ENCODE measurements at places on chromosomes 5 and 9.

DNA sequence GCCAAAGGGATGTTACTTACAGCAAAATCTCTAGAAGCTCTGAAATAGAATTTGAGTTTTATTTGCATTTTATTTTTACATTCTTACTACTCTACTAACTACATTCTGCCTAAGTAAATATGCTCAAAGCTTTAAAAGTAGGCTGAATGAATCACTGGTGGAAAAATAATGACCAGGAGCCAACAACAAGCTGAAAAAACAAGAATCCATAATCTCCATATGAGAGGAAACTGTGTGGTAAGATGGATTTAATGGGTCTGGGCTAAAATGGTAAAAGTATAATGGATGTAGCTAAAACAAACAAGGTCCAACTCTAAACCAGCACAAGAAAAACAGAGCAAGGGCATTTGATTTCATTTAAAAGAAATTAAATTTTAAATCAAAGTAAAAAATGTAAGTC lies 525.8 kb upstream of the FTMT start:
- no peak for DNase-seq

DNA sequence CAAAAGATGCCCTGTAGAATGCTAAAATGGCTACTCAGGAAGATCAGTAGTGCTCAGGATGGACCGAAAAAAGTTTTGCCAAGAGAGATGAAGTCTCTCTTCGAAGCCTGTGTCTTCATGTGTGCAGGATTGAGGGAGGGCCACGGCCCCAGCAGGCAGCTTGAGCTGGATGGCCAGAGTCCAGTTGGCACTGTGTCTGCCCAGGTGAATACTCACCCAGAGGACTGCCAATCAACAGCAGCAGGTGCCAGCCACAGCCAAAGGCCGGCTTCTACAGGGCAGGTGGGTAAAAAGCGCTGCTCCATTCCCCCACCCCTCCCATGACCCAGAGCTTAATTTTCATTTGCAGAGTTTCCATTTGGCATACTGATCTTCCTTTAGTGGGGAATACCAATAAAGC lies 287.9 kb upstream of the ZNF608 start:
- DNase-seq, result no peak

DNA sequence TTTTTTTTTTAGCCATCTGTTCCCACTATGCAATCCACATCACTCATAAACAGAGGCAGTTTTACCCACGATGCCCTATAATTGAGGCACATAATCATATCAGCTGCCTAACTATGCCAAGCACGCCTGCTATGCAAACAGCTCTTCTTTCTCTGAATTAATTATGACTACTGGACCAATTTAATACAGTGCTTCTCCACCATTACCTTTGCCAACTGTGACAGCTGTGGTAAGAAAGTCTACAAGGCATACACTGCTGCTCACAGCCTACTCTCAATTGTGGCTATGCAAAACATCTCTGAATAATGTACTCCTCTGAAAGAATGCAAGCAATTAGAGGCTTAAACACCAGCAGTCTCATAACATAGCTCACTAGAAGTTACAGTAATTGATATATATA lies 97.1 kb downstream of the DTWD2 start:
- peak; percentile 35 for DNase-seq

- peak; percentile 8 for DNase-seq
Measured at GRCh38 chr9:132409828-132410528, at the start of gene CFAP77. Gene CFAP77 (plus strand): TSS chr9:132410211. CDS start chr9:132410272, 61 bp downstream.

GRCh38 chr9:103245369-103245768 lies 250.2 kb downstream of the CYLC2 start:
- peak; percentile 20 for DNase-seq

- no peak for DNase-seq
Measured at GRCh38 chr5:59560553-59560952, 333.0 kb downstream of the PDE4D start.

GRCh38 chr5:32714836-32715235 lies 3.7 kb downstream of the NPR3 start:
- no peak for DNase-seq

DNA sequence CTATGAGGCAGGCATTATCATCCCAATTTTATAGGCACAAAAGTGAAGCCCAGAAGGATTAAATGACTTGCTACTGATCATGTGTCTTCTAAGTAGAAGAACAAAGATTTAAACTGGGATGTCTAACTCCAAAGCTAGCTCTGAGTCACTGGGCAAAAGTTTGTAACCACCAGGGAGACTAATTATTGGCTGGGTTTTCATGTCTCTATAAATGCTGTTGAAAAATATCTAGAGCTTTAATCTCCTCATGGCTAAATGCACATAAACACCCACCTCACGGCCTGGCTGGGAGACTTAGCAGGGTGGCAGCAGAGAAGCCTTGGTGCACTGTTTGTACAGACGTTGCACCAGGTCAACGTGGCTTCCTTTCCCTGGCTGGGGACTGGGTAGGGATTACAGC lies 144.6 kb downstream of the MELK start:
- DNase-seq, result no peak

DNA sequence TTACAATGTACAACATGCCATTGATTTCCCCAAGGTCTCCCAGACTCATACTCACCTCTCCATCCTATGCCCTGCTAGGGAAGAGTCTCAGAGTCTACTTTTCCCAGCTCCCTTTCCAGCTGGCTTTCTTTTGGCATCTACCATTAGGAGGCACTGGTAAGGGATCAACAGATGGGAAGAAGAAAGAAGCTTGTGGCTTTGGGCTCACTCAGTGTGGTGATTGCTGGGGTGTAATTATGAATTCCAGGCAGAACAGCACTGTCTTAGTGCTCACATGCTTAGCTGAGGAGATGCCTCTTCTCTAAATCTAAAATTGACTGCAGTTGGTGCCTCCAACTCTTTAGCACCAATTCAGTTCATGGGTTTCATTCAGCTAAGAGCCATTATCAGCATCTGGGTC lies 330.0 kb downstream of the PSAT1 start:
- DNase-seq, result no peak

DNA sequence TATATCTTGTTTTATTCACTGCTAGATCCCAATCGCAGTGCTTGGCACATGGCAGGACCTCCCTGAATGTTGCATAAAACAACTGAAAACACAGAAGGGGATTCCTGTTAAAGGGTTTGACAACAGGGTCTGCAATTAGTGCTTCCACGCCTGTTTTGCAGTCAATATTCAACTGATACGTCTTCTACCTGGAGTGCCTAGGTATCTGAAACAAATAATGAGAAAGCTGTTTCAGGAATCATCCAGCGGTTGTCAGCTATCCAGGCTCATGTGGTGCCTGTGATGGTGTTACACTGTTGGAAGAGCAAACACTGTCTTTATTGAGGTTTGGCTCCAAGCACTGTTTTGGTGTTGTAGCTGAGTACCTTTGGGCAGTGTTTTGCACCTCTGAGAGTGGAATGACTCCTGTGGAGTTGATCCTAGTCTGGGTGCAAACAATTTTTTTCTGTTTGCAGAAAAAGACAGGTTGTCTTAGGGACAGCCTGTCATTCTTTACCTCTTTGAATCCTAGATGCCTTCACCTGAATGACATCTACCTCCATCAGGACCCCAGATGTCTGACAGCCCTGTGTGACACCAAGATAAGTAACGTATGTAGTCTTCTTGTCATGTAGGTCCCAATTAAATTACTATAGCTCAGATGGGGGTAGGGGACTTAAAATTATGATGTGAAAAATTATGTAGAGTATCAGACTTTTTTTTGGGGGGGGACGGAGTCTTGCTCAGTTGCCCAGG lies 14.8 kb upstream of the MATR3 start:
- no peak for DNase-seq

- no peak for DNase-seq
Measured at GRCh38 chr5:125151150-125151900, 404.9 kb upstream of the ZNF608 start.

GRCh38 chr5:55993013-55993412 lies 1.8 kb downstream of the IL6ST start:
- DNase-seq, result peak; percentile 24

DNA sequence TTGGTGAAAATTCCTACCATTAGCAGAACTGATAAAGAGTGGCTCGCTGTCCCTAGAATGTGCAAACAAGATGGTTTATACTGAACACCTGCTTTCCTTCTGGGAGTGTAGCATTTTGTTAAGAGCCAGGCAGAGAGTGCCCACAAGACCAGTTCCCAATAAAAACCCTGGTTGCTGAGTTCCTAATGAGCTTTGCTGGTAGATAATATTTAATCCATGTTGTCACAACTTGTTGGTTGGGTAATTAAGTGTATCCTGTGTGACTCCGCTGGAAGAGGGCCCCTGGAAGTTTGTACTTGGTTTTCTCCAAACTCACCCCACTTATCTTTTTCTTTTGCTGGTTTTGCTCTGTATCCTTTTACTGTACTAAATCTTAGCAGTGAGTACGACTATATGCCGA lies 39.5 kb upstream of the GOLGA1 start:
- DNase-seq, result no peak

Measured in NCI-H1417 (cell line).